ENCODE measurements at places on chromosomes 7 and 10. TPM values are rescaled to one million over a fixed set of nuclear protein-coding genes. Genes with fewer than 3 reads are reported as not detected.
A peak's percentile ranks its signal among the peaks of the same experiment; 100 is the strongest.

The SPDYE9 gene
- total RNA-seq, result not detected

The HECW1 gene
- total RNA-seq, result not detected

- no peak overlapping the region for H3K27ac ChIP-seq
- H3K4me3 ChIP-seq, result no peak overlapping the region
- H3K36me3 ChIP-seq, result no peaks in the 10 kb centered on the region
- no peak for DNase-seq
Observed at GRCh38 chr10:122454071-122454470, 382 bp upstream of the ARMS2 start.

GRCh38 chr10:10533437-10533836, 484.2 kb upstream of the CELF2 start:
- H3K4me1 ChIP-seq, result no peaks in the 10 kb centered on the region
- no peaks in the 10 kb centered on the region for H3K27me3 ChIP-seq
- DNase-seq, result no peak
- H3K4me3 ChIP-seq, result no peak overlapping the region
- no peaks in the 10 kb centered on the region for H3K36me3 ChIP-seq

- no peaks in the 10 kb centered on the region for H3K4me1 ChIP-seq
- no peaks in the 10 kb centered on the region for H3K36me3 ChIP-seq
- no peak overlapping the region for H3K4me3 ChIP-seq
- no peaks in the 10 kb centered on the region for H3K27me3 ChIP-seq
- no peak for DNase-seq
- H3K27ac ChIP-seq, result peak overlapping the region; percentile 48
Observed at GRCh38 chr7:135672560-135673359, 10.4 kb downstream of the STMP1 start.

- no peak overlapping the region for H3K27ac ChIP-seq
- no peak overlapping the region for H3K4me3 ChIP-seq
- H3K36me3 ChIP-seq, result no peaks in the 10 kb centered on the region
- H3K27me3 ChIP-seq, result no peaks in the 10 kb centered on the region
- H3K4me1 ChIP-seq, result no peaks in the 10 kb centered on the region
Observed at GRCh38 chr7:118325450-118325808, 100.9 kb downstream of the ANKRD7 start.

GRCh38 chr10:3820255-3820654, 35.2 kb upstream of the KLF6 start:
- H3K4me1 ChIP-seq, result no peaks in the 10 kb centered on the region
- no peaks in the 10 kb centered on the region for H3K36me3 ChIP-seq
- H3K27me3 ChIP-seq, result no peaks in the 10 kb centered on the region
- DNase-seq, result no peak
- no peak overlapping the region for H3K4me3 ChIP-seq

- H3K27ac ChIP-seq, result no peak overlapping the region
- H3K4me1 ChIP-seq, result peaks cover 4% of the 10 kb centered on the region
- no peaks in the 10 kb centered on the region for H3K27me3 ChIP-seq
- no peak for DNase-seq
- no peaks in the 10 kb centered on the region for H3K36me3 ChIP-seq
Observed at GRCh38 chr10:101071885-101072433, 10.2 kb downstream of the KAZALD1 start.

DNA sequence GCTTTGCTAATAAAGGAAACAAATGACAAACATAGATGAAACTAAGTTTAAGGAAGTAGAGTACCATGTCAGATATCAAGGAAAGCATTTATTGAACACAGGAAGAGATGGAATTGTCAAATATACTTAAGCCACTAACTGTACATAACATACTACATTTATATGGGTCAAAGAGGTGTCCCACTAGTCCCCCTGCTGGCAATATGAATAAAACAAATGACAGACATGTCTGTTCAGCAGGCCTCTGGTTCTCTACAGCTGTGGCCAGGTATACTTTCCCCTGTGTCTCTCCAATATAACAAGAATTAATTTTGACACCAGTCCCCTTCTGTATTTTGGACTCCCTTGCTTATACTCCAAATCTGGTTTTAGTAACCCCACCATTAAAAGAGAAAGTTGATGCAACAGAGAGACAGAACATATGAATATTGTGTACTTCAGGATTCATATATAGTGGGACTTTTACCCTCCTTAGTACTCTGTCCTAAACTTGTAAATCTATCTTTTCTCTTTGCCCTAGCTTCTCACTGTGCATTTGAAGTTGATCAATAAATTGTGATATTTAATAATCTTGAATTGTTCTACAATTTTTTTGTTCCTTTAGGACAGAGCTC, 42.9 kb downstream of the CD36 start:
- no peak overlapping the region for H3K4me3 ChIP-seq
- H3K4me1 ChIP-seq, result no peaks in the 10 kb centered on the region

The PVRIG gene
- 27.8 TPM for total RNA-seq

The GPR22 gene
- total RNA-seq, result not detected

The HEPACAM2 gene
- total RNA-seq, result not detected

DNA sequence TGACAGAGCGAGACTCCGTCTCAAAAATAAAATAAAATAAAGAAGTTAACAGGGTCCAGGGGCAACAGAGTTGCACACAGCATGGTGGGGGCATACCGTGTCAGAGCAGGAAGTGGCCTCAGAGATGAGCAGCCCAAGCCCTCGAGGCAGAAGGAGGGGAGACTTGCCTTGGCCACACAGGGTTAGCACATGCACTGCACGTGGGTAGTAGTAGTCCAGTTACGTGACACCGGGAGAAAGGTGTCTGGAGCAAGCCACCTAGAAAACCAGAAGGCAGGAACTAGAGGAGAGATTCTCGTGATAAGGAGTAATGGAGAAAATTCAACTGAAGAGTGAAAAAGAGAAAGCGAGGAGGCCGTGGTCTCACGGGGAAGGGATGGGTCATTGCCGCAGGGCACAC, 9.8 kb upstream of the DENND2A start:
- H3K4me1 ChIP-seq, result no peaks in the 10 kb centered on the region
- no peak for DNase-seq
- H3K4me3 ChIP-seq, result no peak overlapping the region
- H3K27me3 ChIP-seq, result no peaks in the 10 kb centered on the region

- H3K4me3 ChIP-seq, result no peak overlapping the region
- no peak for DNase-seq
- H3K4me1 ChIP-seq, result no peaks in the 10 kb centered on the region
- no peak overlapping the region for H3K27ac ChIP-seq
- no peaks in the 10 kb centered on the region for H3K27me3 ChIP-seq
- H3K36me3 ChIP-seq, result no peaks in the 10 kb centered on the region
Observed at GRCh38 chr7:109835577-109835976, 1255.3 kb upstream of the LRRN3 start.

DNA sequence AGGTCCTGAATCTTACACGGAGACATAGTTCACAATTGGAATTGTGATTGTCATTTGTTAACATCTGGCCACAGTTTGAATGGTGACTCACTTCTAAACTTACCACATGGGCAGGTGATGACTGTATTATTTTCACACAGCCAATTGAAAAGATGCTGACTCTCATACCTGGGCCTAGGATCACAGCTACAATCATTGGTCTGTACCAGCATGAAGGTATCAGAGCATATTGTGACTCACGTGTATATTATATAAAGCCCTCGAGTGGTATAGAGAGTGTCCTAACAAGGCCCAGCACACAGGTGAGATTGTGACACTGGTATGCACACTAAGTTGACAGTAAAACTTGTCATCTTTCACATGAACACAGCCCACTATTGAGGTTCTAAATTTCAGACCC, 9.4 kb upstream of the ZNF107 start:
- DNase-seq, result no peak
- H3K27ac ChIP-seq, result no peak overlapping the region
- H3K27me3 ChIP-seq, result no peaks in the 10 kb centered on the region
- H3K4me1 ChIP-seq, result no peaks in the 10 kb centered on the region

GRCh38 chr7:39838326-39838725, 111.7 kb upstream of the CDK13 start:
- H3K36me3 ChIP-seq, result no peaks in the 10 kb centered on the region
- no peaks in the 10 kb centered on the region for H3K4me1 ChIP-seq
- no peak overlapping the region for H3K4me3 ChIP-seq

DNA sequence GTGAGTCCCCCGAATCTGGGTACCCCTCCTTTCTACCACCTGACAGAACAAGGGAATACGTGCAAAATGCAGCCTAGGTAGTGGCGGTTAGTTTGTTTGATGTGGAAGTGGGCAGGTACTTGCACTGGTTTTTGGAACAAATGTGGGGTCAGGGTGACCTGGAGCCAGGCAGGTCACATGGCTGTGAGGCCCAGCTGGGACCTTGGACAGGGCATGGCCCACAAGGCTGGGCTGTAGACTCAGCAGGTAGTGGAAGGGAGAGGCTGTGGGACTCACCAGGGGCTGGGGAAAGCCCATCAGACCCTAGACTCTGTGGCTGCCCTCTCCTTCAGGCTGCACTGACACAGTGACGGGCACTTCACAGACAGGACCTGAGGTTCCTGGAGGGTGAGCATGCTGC, 159.9 kb upstream of the ADCY1 start:
- no peak for DNase-seq
- no peak overlapping the region for H3K4me3 ChIP-seq
- no peak overlapping the region for H3K27ac ChIP-seq
- no peaks in the 10 kb centered on the region for H3K27me3 ChIP-seq
- H3K4me1 ChIP-seq, result no peaks in the 10 kb centered on the region

The NPC1L1 gene
- total RNA-seq, result not detected

- H3K4me3 ChIP-seq, result no peak overlapping the region
- no peaks in the 10 kb centered on the region for H3K4me1 ChIP-seq
- H3K27ac ChIP-seq, result no peak overlapping the region
- DNase-seq, result no peak
- no peaks in the 10 kb centered on the region for H3K36me3 ChIP-seq
Observed at GRCh38 chr7:90337106-90337505, 9.4 kb upstream of the GTPBP10 start.

The MMRN2 gene
- 282 TPM for total RNA-seq

The MICALL2 gene
- 76.5 TPM for total RNA-seq

- no peaks in the 10 kb centered on the region for H3K27me3 ChIP-seq
- H3K27ac ChIP-seq, result no peak overlapping the region
- H3K36me3 ChIP-seq, result no peaks in the 10 kb centered on the region
- H3K4me1 ChIP-seq, result no peaks in the 10 kb centered on the region
Observed at GRCh38 chr7:90877201-90877600, 281.1 kb downstream of the CDK14 start.

DNA sequence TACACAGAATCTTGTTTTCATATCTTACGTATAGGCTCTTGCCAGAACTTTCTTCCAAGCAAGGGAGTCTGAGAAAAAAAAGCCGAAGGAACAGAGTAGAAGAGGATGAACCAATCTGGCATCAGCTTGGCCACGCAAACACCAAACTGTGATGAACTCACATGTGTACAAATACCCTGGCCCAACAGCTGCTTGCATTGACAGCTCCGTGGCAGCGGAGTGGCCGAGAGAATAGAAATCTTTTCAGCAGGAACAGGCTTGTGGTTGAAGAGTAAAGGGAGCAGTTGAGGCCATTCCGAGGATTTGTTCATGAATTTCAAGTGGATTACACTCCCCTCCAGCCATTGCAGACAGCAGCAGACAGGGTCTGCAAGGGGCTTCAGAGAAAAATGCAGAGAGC, 173.8 kb upstream of the PLXNA4 start:
- H3K36me3 ChIP-seq, result no peaks in the 10 kb centered on the region
- no peak overlapping the region for H3K4me3 ChIP-seq
- DNase-seq, result no peak
- H3K27me3 ChIP-seq, result no peaks in the 10 kb centered on the region

- H3K27ac ChIP-seq, result peak overlapping the region; percentile 88
- DNase-seq, result no peak
- no peak overlapping the region for H3K4me3 ChIP-seq
- H3K27me3 ChIP-seq, result no peaks in the 10 kb centered on the region
- H3K4me1 ChIP-seq, result peaks cover 42% of the 10 kb centered on the region
- no peaks in the 10 kb centered on the region for H3K36me3 ChIP-seq
Observed at GRCh38 chr10:79400146-79401004, 45.0 kb downstream of the ZCCHC24 start.

DNA sequence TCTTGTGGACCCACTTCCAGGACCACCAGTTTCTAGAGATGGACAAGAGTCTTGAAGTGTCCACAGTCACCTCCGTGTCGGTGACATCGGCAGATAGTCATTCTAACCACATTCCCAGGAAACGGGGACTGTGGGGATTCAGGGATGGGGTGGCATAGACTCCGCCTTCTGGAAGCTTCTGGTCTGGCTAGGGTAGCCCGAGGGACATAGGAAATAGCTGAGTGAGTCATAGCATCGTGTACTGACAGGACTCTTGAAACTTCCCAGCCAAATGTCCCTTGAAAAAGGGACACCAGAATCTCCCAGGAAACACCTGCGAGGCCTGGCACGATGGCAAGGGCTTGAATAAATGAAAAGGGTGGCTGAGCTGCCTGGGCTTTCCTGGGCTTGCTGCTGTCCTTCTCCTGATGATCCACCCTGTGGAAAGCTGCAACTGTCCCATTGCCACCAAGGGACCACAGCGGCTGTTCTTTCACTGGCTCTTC, 84.1 kb upstream of the LRRC4 start:
- no peak overlapping the region for H3K27ac ChIP-seq
- peak; percentile 46 for DNase-seq
- H3K36me3 ChIP-seq, result no peaks in the 10 kb centered on the region

DNA sequence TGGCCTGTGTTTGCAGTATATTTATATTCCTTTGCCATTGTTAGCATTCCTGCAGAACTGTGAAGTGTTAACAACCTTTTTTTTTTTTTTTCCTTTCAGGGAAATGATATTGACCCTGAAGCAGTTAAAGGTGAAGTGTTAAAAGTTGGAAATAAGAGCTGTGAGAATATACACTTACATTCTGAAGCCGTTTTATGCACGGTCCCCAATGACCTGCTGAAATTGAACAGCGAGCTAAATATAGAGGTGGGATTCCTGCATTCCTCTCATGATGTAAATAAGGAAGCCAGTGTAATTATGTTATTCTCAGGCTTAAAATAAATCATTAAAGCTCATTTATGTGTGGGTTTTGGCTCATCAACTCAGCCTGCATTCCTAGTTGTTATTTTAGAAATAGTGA, 92.8 kb upstream of the CAPZA2 start:
- no peak overlapping the region for H3K4me3 ChIP-seq
- H3K4me1 ChIP-seq, result no peaks in the 10 kb centered on the region
- H3K27me3 ChIP-seq, result no peaks in the 10 kb centered on the region
- DNase-seq, result no peak
- no peak overlapping the region for H3K27ac ChIP-seq

- no peak overlapping the region for H3K27ac ChIP-seq
- no peaks in the 10 kb centered on the region for H3K4me1 ChIP-seq
- H3K4me3 ChIP-seq, result no peak overlapping the region
Observed at GRCh38 chr7:36607721-36608095, 116.6 kb downstream of the AOAH start.

The GARIN1A gene
- total RNA-seq, result 0.53 TPM

Data from ascending aorta (tissue), 2 donors.